AG04450 (cell line): ENCODE measurements at places on chromosomes 16 and 17.

GRCh38 chr17:42866631-42867575, 15.9 kb downstream of the AOC3 start:
- no peak for DNase-seq

GRCh38 chr16:73021866-73022495, 25.9 kb downstream of the ZFHX3 start:
- DNase-seq = no peak

DNA sequence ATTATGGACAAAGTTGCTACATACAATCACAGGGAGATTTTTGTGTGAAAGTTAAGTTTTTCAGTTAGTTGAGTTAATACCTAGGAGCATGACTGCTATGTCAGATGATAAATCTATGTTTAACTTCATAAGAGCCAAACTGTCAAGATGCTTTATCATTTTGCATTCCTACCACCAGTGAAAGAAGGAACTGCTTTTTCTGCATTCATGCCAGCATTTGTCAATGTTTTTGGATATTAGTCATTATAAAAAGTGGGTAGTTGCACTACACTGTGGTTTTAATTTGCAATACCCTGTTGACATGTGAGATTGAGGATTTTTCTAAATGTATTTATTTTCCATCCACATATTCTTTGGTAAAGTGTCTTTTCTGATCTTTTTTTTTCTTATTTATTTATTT, 434.0 kb upstream of the MON1B start:
- no peak for DNase-seq

GRCh38 chr17:7582396-7583252, 1.0 kb upstream of the MPDU1 start:
- no peak for DNase-seq

DNA sequence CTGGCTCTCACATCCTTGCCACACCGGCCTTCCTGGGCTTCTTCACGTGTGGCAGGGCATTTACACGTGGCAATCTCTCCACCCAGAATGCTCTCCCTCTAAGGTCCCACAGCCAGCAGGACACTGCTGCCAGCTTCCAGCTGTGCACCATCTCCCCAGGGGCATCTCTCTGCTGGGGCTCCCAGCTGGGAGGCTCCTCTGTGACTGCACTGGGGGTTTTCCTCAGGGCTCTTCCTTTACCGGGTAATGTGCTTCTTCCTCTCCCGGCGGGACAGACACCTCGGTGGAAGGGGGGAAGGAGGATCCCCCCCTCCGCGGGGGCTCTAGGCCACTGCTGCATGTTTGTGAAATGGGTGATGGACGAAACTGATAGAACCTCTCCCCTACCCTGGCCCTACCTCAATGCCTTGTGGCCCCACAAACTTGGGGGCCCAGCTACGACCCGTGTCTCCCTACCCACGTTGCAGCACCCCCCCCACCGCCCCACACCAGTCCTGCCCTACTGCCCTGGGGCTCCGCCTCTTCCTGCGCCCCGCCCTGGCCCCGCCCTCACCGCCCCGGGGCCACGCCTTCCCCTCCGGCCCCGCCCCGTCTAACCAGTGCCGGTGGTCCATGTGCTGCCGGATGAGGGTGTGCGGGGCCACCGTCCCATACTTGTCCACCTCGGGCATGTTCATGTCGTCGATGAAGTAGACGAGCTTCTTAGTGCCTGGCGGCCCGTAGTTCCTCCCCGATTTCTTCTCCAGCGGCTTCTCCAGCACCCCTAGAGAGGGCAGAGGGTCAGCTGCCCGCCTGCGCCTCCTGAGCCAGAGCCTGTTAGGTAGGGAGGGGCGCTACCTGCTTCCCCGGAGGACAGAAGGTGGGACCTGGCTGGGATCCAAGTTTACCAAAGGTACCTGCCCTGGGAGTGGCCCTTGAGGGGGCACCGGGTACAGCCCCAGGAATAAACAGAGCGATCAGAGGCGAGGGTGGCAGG, 92.6 kb downstream of the DNAH17 start:
- no peak for DNase-seq

DNA sequence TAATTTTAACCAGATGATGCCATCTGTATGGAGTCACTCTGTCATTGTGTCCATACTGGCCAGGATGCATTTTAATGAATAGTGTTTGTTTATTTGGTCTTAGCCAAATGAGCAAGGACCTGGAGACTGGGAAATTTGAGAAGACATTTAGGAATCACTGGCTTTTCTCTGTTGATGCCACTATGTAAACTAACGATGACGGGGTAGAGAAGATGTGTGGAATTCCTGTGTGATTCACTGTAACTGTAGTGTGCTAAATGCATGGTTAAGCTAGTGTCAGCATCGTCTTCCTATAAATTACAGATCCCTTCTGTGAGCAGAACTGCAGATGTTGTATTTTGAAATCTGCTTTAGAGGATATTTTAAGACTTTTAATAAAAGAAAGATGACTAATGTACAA, 66.6 kb downstream of the NOS2 start:
- no peak for DNase-seq

DNA sequence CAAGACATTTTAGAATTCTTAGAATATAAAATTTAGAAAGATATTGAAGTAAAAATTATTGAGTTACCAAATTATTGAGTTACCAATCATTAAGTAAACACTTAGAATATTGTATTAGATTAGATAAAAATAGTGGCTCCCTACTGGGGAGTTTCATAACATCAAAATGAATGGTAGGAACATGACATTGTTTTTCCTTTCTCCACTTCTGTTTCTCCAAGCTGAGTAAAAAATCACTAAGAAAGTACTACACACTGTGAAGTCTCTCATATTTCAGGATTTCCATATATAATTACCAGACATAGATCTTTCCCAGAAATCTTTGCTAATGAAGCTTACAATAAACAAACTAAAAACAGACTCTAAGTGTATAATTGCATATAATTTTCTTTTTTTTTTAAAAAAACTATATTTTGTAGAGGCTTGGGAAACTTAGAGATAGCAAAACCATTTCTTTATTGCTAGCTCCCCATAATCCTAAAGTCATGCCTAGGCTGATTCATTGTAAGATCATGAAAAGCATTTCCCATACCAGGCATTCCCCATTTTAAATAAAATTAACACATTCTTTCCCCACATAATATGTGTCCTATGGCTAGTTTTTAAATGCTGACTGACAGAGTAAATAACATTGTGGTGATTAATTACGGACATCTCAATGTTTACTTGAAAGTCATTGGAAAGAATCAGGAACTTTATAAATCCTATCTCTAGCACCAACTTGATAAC, 1408.7 kb upstream of the GOT2 start:
- no peak for DNase-seq

DNA sequence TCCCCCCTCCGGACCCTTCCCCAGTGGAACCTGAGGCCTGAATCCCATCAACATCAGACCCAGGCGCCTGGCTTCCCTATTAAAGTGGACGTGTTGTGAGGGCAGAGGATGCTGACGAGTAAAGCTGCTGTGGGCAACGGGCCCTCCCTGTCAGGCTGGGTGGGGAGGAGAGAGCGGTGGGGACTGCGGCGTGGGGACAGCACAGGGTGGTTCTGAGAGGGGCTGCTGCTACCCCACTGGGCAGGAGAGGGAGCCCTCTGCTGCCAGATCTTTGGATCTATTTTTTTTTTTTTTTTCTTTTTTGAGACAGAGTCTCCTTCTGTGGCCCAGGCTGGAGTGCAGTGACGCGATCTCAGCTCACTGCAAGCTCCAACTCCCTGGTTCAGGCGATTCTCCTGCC, 5.9 kb downstream of the CA5A start:
- no peak for DNase-seq

DNA sequence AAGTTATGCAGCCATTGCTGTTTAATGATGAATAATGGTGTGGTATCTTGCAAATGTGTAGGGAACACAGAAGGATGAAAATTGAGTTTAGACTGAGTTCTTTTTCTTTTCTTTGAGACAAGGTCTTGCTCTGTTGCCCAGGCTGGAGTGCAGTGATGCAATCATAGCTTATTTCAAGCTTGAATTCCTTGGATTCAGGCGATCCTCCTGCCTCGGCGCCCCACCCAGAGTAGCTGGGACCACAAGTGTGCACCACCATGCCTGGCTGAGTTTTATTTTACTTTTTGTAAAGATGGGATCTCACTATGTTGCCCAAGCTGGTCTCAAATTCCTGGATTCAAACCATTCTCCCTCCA, 74.6 kb upstream of the TBC1D3K start:
- DNase-seq = no peak

DNA sequence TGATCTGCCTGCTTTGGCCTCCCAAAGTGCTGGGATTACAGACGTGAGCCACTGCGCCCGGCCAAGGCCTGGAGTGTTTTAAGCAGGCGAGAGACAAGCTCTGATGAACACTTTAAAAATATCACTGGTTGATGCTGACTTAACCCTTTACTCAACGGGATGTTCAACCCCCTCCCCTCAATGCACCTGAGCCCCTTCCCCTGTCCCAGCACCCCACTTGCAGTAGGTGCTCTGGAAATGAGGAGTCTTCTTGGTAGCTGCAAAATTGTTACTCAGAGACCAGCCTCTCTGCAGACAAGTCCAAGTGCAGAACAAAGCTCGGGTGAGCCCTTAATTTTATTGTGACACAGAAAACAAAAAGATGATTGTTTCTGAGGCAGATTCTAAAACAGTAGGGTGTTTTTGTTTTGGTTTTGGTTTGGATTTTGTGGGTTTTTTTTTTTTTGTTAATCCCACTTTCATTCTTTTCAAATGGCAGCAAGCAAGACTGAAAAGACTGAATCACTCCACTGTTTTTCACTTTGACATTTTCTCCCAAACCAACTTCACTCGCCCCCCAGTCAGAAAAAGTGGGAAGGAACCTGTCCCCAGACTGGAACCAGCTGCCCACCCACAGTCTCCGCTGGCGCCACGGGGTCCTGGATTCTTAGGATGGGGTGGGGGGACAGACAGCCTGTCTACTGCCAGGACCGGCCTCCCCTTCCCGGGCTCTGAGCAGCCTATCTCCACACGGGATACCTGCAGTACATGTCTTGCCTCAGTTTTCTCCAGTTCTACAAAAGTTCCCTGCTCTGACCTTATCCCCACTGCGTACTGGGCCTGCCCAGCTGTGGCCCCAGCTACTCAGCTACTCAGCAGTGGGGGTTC, 5.2 kb upstream of the PLLP start:
- no peak for DNase-seq

DNA sequence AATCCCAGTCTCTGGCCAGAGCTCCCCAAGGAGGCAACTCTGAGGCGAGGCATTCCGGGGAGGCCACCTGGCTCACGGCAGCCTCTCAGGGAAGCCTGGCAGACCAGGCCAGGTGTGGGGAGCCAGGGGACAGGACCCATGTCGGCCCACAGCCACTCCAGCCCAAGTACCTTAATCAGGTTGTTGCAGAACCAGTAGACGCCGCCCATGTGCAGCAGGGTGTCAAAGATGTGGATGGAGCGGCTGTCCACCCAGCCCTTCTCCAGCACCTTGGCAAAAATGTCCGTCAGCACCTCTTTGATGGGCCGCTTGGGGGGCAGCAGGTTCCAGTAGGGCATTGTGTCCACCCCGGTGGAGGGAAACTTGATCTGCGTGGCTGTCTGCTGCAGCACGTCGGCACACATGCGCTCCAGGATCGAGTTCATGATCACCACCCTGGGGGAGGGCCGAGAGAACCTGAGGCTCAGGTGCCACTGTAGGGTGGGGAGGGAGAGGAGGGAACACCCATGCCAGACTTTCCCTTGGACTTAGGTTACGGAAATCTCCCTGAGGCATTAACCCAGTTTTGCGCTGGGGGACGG, 7.8 kb downstream of the CSF3 start:
- DNase-seq = no peak

DNA sequence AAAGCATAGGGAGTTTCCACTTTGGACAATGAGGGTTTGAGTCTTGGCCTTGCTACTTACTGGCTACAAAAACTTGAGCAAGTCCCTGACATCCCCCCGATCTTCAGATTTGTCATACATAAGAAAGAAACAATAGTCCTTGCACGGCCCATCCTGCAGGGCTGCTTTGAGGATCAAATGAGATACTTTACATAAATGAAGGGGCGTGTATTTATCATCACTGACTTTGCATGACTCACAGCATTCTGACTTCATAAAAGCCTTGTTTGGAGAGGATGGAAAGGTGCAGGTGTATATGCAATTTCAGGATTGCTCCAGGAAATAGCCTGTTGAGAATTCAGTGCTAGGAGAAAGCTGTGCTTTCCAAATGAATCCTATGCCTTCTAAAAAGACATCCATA, 465.0 kb upstream of the MAF start:
- DNase-seq = no peak

DNA sequence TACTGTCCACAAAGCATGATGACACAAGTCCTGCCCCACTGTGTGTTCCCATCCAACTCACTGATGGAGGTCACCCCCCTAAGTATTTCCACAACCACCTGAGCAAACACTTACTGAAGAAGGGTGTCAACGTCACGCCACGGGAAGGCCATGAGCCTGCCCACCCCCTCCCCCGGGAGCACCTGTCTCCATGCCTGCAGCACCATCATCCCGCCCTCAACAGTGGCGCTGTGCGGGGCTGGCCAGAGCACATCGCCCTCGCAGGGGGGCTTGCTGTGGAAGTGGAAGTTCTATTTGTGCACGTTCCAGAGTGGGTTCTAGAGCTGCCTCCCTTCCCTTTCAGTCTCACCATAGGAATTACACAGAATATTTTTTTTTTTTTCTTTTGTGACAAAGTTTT, 4.3 kb upstream of the MBTPS1 start:
- DNase-seq = no peak

- no peak for DNase-seq
Observed at GRCh38 chr16:2331199-2331930, 9.2 kb downstream of the ABCA3 start.

GRCh38 chr17:60087882-60088669, 9.4 kb upstream of the HEATR6 start:
- DNase-seq = no peak

- no peak for DNase-seq
Observed at GRCh38 chr16:5709889-5710288, 612.3 kb upstream of the EEF2KMT start.

DNA sequence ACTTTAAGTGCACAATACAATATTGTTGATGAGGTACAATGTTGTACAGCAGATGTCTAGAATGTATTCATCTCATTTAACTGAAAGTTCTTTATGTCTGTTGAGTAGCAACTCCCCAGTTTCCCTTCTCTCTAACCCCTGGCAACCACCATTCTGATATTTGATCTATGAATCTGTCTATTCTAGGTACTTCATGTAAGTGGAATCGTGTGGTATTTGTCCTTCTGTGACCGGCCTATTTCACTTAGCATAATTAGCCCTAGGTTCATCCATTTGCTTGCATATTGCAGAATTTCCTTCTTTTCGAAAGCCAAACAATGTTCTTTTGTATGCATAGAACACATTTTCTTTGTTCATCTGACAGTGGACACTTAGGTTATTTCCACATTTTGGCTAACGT, 10.8 kb downstream of the RGS9 start:
- DNase-seq = no peak

- no peak for DNase-seq
Observed at GRCh38 chr17:179781-180380, 1.6 kb downstream of the DOC2B start.
